T-helper 17 cell (primary cell): ENCODE measurements at places on chromosomes 13 and 19.

GRCh38 chr19:45414468-45414867 lies 8.0 kb downstream of the POLR1G start:
- no peak for DNase-seq

DNA sequence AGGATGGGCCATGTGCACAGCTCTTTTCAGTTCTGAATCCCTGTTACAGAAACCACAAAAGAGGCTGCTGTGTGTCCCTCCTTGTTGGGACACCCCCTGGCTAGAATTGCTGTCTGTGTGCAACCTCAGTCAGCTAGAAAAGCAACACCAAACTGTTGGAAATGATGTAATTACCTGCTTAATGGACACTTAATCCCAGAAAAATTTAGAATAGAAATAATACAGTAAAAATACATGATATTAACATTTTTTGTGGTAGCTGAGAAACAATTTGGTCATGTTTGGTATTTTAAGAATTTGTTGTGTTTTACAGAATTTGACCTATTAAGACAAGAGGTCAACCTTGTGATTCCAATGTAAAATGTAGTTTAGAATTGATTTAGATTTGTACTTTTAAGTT lies 46.8 kb downstream of the FAM124A start:
- DNase-seq = no peak

DNA sequence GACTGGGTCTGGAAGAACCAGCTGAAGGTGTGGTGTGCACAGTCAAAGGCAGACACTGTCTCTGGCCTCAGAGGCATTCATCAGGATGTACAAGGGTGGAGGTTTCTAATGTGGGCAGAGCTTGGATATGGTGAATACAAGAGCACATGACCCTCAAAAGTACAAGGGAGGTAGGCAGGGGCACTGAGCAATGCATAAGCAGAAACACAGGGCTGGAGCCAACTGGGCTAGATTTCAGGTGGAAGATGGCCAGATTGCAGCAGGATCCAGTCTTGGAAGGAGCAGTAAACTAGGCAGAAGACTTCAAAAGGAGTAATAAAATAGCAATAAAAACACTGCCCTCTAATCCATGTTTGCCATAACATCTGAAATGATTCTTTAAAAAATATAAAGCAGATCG lies 417.1 kb downstream of the OLFM4 start:
- DNase-seq = no peak

DNA sequence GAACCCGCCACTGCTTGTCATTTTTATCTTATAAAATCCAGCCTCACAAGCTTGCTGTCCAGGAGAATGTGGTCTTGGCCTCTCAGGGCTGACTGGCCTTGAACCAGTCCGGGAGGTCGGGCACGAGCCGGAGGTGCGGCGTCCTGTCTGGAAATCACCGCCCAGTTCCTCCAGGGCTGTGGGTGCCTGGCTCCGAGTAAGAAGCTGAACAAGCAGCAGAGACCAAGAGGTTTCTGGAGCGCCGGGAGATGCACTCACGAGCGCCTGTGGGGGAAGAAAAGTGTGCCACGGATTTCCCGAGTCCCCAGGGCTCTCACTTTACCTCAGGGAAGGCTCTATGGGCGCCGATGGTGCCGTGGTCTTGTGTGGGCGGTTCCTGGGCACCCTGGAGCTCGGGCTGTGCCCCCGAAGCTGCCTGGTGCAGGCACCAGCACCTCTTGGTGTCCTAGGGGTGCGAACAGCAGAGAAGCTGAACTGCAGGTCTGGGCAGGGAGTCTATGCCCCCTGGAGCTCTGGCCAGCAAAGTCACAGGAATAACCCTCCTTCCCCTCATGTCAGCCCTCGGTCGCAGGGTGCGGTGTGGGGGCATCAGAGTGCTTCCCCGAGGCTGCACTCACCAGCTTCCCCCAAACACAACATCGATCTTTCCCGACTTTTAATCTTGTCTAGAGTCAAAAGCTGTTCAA lies 50.0 kb downstream of the GAS6 start:
- DNase-seq = no peak

DNA sequence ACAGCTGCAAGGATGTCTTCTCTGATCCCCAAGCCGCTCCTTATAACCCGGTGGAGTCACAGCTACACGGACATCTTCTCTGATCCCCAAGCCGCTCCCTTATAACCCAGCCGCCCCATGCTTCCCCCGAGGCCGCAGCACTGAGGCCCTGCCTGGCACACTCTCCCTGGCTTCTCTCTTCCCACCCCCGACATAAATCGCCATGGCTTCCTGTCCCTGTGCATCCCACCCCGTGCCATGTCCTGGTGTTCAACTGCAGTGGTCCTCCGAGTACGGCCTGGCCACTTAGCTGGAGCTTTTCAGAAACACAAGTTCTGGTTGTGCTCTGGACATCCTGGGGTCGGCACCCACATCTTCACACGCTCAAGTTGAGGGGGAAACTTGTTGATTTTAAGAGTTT lies 60.4 kb downstream of the RASA3 start:
- DNase-seq = no peak

DNA sequence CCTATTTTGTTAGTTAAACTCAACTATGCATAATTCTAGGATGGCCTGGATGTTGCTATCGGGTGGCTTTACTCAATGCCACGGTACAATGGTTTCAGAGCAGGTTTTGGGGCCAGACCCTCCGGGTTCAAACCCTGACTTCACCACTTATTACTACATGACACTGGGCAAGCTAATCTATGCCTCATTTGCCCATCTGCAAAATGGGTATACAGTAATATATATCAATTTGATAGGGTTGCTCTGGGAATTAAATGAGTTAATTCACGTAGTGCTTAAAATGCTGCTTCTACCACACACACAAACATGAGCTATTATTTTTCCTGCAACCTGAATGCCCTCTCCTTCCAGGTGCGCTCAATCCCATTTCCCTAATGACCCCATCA lies 839 bp downstream of the ESD start:
- DNase-seq = no peak

DNA sequence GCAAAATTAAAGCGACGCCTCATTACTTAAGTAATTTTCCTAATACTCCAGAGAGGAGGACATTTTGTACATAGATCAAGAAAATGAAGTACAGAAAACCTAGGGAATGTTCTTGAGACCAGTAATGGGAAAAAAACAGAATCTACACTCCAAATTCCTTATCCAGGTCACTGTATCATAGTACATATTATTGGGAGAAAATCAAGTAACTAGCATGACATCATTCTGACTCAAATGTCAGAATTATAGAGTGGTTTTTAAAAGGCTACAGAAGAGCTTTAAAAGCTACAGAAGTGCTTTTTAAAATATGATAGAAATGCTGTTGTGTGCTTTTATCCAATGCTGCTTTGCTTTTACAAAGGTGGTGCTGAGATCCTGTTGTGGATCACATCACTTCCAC lies 86.3 kb upstream of the SLC15A1 start:
- no peak for DNase-seq

GRCh38 chr13:64510747-64511146 lies 2719.4 kb downstream of the PCDH9 start:
- no peak for DNase-seq

- peak; percentile 49 for DNase-seq
Measured at GRCh38 chr19:39110263-39110967, 15.2 kb upstream of the PAK4 start.

GRCh38 chr19:53659292-53659691 lies 27.5 kb downstream of the DPRX start:
- DNase-seq = no peak

GRCh38 chr13:40440990-40441820 lies 225.2 kb downstream of the FOXO1 start:
- no peak for DNase-seq

- no peak for DNase-seq
Measured at GRCh38 chr19:29840066-29840950, 28.5 kb downstream of the CCNE1 start.

DNA sequence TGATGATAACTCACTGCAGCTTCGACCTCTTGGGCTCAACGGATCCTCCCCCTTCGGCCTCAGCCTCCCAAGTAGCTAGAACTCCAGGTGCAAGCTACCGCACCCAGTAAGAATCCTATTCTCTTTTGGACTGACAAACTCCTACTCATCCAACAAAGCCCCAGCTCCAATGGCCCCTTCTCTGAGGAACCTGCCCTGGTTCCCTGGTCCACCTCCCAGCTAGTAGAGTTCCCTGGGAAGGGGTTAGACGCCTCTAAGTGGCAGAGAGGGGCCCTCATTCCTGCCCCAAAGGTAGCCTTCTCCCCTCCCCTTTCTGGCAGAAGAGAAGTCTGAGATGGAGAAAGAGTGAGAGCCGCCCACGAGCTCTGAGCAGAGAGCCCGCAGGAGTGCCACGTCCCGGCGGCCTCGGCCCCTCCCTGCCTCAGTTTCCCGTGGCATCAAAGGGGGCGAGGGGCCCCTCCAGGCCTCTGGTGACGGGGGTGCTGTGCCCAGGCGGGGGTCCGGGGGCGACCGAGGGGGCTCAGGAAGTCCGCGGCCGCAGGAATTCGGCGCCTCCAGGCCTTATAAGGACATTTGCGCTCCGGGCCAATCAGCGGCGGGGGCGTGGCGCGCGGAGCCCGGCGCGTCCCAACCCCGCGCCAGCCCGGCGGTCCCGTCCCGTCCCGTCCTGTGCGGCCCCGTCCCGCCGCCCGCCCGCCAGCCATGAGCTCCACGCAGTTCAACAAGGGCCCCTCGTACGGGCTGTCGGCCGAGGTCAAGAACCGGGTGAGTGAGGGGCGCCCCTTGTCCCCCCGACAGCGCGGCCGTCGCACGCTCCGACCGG lies at the start of gene CNN2:
TSS of gene CNN2 (plus strand) at position 649 of the 823 bp plus-strand sequence. CDS start at position 703, 54 bp downstream.
- peak; percentile 42 for DNase-seq

DNA sequence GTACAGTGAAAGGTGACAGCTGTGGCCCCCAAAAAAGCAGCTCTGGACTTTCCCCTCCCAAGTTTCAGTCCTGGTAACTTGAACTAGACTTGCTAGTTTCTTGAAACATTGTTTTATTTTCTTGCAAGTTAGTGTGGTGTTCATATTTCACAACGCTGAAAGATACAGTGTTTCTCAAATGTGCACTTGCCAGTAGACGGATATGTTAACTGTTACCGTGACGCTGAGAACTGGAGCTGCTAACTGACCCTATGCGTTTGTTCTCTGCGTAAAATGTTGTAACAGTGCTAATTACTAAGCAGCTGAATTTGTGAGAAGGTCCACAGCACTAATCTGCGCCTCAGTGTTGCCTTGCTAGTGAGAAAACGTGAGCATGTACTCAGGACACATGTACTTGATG lies 79.6 kb downstream of the GGACT start:
- no peak for DNase-seq

- no peak for DNase-seq
Measured at GRCh38 chr13:30847650-30848307, 58.3 kb upstream of the MEDAG start.

GRCh38 chr19:33432015-33432414 lies 58.5 kb downstream of the CEBPG start:
- DNase-seq = no peak

GRCh38 chr13:110572778-110573118 lies 11.2 kb upstream of the RAB20 start:
- no peak for DNase-seq

DNA sequence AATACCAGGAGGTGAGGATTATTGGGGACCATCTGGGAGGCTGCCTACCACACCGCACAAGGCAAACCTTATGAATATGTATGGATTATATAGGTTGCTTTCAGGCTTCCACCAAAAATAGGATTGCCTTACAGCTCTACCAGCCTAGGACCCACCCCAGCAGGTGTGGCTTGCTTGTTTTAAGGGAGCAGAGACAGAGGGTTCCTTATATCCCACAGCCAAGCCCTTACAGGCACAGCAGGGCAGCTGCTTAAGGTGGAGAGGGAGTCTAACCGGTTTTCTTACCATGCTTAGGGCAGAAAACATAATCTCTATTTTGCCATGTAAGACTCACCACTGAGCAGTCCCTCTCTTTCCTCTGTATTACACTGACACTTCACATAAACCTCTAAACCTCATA lies 16.1 kb upstream of the TTYH1 start:
- DNase-seq = no peak

DNA sequence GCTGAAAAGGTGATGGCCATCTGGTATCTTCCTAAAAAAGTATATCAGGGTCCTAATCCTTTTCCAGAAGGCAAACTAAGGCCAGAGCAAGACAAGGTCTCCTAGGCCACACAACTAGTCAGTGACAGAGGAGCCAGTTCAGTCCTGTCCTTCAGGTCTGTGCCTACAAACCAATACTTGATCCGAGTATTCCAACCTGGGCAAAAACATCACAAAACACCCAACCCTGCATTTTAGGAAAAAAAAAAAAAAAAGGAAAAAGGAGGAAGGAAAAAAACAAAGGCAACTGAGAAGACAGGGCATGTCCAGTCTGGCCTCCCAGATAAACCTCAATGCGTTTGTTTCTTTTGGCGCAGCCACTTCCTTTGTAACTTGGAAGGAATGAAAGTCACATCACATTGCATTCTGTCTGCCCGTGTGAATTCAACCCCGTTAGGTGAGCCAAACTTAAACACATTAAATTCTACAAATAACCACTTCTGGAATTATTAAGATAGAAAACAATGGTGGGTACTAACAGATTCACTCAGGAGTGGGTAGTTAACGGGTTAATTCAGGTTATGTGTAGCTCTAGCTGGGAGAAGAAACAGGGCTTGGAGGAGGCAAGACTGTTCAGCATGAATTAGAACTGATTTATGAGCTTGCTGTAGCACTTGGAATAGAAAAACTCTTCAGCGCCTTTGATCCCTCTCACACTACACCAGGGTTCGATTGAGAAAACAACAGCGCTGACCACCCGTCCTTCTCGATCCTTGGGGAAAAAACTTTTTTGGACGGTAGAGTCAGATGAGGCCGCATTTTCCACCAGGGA lies 43.0 kb upstream of the HNRNPA1L2 start:
- no peak for DNase-seq

DNA sequence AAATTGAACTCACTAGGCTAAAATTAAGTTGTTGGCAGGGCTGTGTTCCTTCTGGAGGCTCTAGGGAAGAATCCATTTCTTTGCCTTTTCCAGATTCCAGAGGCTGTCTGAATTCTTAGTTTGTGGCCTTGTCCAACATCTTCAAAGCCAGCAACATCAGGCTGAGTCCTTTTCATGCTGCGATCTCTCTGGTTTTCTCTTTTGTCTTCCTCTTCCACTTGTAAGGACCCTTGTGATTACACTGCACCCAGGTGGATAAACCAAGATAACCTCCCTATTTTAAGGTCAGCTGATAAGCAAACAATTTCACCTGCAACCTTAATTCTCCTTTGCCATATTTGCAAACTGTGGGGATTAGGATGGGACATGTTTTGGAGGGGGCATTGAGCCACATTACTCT lies 11.5 kb downstream of the UTP14C start:
- DNase-seq = no peak

GRCh38 chr19:58563034-58563573 lies 4.7 kb upstream of the UBE2M start:
- DNase-seq = no peak

DNA sequence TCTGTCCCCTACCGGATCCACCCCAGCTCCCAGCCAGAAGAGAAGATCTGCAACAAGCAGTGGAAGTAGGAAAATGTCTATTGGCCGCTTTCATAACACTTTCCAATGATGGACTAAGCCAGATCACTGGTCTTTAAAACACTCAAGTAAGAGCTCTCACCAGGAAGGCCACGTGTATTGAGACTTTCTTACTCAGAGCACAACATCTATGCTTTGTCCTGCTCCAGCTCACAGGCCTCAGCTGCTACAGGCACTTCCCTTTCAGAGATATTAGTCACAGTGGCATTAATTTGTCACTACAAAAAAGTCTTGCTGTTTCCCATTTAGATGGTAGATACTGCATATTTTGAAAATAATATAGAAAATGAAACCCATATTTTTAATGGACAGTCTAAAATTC lies 164.2 kb downstream of the ABCC4 start:
- no peak for DNase-seq

- peak; percentile 13 for DNase-seq
Measured at GRCh38 chr13:108176685-108177274, 38.6 kb downstream of the LIG4 start.

GRCh38 chr13:28413999-28414398 lies 80.9 kb downstream of the FLT1 start:
- DNase-seq = no peak
